Kidney epithelial cell (primary cell): ENCODE measurements at places on chromosomes 12 and 14. TPM values are rescaled to one million over a fixed set of nuclear protein-coding genes. Genes with fewer than 3 reads are reported as not detected.

DNA sequence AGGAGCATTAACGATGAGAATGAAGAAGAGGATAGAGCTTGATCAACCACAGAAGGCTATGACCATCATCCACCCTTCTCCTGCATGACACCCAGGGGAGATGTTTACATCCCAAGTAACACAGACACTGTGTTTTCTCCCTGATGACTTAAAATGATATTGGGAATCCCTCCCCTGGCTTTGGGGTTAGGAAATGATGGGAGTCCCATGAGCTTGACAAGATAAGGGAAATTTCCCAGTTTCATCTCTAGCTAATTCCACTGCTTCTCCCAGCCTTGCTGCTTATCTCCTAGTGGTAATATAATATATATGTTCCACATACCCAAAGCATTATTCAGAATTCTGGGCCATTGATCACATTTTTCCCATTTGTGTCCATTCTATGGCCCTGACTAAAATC lies 4.0 kb upstream of the OR6S1 start:
- DNase-seq: no peak

Gene TBX3
- total RNA-seq: 12.2 and 12.7 TPM in 2 replicates

DNA sequence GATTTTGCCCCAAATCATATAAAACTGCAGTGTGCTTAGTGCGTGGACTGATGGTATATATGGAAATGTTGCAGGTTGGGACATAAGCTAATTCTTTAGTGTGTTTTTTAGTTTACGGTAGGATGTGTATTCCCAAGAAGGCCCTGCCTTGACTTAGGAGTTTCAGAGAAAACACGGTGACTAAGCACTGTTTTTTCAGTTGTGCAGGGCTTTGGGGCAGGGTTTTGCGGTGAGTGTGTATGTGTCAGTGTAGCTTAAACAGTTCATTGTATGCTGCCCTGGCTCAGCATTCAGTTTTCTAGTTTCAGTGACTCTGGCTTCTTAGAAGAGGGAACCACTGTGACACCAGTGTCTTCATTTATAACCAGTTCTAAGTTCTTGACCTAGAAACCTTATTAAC lies 101.2 kb downstream of the AKAP6 start:
- no peak for DNase-seq

DNA sequence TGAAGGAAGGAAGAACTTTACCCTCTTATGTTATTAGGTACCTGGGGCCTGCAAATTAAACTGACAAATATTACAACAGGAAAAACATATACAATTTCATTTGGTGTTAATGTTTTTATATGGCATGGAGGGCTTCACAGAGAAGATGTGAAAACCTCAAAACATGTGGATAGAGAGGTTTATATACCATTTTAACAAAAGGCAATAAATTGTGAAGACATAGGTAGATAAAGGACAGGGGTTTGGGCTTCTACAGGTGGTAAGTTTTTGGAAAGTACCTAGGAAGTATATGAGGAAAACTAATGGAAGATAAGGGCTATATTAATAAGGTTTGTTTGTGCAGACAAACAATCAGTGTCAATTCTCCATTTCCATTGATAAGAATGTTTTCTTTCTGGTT lies 95.1 kb upstream of the ATF7IP start:
- no peak for DNase-seq

Gene GDF11
- 5.4 and 10.7 TPM in 2 replicates for total RNA-seq

- no peak for DNase-seq
These were observed 42.5 kb downstream of the LMO3 start for GRCh38 chr12:16563504-16563903.

- no peak for DNase-seq
These were observed 12.3 kb upstream of the GNG2 start for GRCh38 chr14:51848120-51848519.

Gene C14orf93
- 8.4 and 9.7 TPM in 2 replicates for total RNA-seq

- DNase-seq: no peak
These were observed 330.7 kb downstream of the CACNA1C start for GRCh38 chr12:2383325-2384028.

Gene CCDC198
- total RNA-seq: 14.7 and 19.4 TPM in 2 replicates
